ENCODE measurements at places on chromosomes 11 and 22.
A peak's percentile ranks its signal among the peaks of the same experiment; 100 is the strongest.

GRCh38 chr11:19670030-19670791 is 42.4 kb upstream of the NAV2 start:
- no peak for DNase-seq

GRCh38 chr22:21657360-21658032 is 8.3 kb upstream of the PPIL2 start:
- no peak for DNase-seq

DNA sequence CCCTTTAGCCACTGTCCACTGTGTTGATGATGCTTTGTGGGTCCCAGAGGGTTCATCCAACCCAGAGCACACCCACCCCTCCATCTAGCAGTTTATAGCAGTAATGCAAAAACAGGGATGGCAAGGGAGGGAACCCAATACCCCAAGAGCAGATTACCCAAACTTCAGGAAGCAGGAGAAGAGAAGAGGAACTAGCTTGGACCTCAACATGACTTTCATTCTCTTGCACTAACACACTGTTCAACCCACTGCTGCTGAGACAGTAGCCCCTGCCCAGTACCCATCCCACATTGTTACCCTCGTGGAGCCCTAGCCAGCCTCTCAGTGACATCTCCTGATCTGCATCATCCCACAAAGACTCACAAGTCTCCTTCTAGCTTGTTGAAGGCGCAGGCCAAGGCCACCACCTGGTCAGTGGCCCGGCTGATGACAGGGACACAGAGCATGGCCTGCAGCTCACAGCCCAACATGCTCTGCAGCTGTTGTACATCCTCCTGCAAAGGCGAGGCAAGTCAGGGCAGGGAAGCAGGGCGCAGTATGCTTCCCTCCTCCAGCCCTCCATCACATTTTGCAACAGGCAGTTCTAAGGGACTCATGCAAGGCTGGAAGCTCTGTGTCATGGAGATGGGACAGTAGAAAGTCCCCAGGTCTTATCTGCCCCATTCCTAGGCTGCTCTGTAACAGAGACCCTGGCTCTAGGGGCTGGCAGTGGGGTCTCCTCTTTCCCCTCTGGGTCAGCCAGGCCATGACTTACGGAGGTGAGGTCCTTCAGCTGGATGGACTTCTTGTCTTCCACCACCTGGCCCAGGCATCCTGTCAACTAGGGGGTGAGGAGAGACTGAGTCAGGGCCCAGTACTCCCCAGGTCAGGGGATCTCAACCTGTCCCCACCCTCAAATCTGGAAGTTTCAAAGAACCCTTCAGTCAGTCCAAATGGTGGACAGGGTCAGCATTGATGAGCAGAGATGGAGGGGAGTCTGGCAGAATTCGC is 85.5 kb downstream of the PDE2A start:
- no peak for DNase-seq

GRCh38 chr11:65777821-65778361 is 2.9 kb downstream of the AP5B1 start:
- DNase-seq = no peak

- DNase-seq = peak; percentile 77
Measured at GRCh38 chr22:45336971-45337431, 27.3 kb downstream of the FAM118A start.

DNA sequence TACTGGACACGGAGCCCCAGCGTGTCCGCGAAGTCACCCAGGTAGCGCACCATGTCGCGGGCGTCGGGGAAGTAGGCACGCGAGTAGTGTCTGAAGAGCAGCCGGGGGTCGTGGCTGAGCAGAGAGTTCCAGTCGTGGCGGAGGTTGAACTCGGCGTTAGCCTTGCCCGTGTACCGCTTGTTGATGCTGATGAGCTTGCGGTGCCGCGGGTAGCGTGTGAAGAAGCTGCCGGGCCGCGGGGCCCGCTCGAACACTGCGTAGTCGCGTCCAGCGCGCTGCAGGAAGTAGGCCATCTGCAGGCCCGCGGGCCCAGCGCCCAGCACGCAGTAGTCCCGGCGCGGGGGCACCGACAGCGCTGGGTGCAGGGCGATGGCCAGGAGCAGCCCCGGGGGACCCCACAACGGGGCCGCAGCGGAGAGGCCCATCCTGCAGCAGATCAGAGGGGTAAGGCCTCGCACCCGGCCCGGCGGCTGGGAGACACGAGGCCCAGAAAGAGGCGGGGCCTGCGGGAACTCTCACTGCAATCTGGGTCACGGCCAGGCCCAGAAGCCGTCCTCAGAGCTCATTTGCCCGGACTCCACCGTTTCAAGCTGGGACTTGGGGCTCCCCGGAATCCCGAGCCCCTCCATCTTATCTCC is 723 bp downstream of the FOXRED2 start:
- DNase-seq = no peak
